ENCODE measurements at places on chromosomes 1 and 21.

DNA sequence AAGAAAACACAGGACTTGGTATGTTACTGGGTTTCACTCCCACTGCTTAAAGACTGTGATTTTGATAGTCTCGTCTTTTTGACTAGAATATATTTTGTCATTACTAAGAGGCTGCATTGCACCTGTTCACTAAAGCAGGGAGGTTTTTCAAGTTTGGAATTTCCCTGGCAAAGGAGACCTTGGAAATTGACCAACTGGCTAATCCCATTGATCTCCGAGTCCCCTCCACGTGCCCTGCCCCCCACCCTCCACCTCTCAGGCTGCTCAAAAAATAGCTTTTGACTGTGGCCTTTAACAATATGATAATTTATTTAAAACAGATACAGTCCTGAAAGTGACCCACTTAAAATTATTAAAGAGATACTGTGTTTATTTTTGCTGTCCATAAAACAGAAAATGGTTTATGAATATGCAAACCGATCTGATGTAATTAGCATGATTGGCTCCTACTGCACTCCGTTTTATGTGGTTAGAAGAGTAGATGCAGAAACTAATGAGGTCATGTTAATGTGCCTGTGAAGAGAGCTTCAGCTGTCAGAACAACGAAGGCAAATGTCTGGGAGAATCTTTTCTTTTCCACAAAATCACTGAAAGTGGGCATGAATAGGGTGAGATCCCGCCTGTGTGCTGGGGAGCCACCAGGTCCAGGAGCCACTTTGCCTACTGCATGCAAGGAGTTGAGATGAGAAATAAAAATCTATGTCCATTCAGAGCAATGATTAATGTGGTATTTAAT is 361.5 kb downstream of the RRAGC start:
- no peak for DNase-seq

- no peak for DNase-seq
Observed at GRCh38 chr1:40973912-40974311, 5.6 kb upstream of the CTPS1 start.

GRCh38 chr1:202682477-202682876 is 27.8 kb downstream of the SYT2 start:
- no peak for DNase-seq

DNA sequence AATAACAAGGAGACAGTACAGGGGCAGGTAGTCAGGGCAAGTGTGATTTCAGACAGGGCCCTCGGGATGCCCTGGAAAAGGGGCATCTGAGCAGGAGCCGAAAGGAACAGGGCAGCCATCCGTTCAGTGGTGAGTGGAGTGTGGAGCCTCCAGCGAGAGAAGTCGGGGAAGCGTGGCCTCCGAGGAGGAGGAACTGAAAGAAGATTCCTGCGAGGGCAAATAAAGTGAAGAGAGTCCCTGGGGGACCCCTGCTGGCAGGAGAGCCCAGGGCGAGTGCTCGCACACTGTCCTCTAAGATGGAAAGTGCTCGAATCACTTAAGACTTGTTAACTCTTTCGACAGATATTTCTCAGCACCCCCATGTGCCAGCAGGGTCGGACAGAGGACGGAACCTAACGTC is 3.5 kb upstream of the UTS2 start:
- DNase-seq, result peak; percentile 3

DNA sequence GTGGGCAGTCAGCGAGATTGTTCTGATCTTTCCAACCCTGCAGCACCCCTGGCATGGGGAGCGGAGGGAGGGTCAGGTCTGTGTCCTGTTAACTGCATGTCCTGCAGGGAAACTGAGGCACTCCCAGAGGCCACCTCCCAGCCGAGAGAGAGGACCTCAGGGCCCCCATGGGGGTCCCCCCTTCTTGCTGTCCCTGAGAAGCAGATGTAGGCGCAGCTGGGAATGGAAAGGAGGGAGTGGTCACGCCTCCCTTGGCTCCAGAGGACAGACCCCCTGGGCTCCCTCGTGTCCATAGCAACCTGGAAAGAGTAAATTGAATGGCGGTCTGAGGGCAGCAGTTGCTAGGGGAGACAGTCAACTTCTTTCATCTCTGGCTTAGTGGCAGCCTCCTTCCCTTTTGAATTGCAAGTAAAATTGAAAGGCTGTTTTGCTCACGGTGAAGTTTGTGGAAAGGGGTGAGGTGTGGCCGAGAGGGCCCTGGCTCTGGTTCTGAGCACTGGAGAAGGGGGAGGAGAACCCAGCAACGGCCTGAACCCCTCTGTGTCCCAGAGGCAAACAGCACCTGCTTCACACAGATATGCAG is 4.9 kb downstream of the CROCC start:
- DNase-seq, result no peak

DNA sequence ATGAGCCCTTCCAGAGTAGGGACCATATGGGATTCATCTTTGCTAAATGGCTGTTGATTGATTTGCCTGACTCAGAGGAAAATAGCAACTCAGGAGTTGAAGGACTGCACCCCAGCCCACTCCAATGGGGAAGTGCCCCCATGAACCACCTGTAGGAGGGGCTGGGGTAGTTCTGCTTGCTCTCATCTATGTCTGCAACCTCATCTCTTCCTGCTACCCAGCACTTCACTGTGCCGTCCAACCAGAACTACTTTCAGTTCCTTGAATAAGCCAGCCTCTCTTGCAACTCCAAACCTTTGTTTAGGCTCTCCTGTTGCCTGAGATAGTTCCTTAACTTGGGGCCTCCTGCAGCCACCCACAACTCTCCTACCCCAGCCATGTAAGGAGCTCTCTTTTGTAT is 26.6 kb downstream of the BEND5 start:
- DNase-seq, result no peak

- no peak for DNase-seq
Observed at GRCh38 chr1:161330346-161330745, 16.2 kb downstream of the SDHC start.

GRCh38 chr1:8223526-8223925 is 94.4 kb upstream of the SLC45A1 start:
- no peak for DNase-seq

GRCh38 chr1:59880735-59881134 is 45.8 kb downstream of the CYP2J2 start:
- DNase-seq, result no peak

DNA sequence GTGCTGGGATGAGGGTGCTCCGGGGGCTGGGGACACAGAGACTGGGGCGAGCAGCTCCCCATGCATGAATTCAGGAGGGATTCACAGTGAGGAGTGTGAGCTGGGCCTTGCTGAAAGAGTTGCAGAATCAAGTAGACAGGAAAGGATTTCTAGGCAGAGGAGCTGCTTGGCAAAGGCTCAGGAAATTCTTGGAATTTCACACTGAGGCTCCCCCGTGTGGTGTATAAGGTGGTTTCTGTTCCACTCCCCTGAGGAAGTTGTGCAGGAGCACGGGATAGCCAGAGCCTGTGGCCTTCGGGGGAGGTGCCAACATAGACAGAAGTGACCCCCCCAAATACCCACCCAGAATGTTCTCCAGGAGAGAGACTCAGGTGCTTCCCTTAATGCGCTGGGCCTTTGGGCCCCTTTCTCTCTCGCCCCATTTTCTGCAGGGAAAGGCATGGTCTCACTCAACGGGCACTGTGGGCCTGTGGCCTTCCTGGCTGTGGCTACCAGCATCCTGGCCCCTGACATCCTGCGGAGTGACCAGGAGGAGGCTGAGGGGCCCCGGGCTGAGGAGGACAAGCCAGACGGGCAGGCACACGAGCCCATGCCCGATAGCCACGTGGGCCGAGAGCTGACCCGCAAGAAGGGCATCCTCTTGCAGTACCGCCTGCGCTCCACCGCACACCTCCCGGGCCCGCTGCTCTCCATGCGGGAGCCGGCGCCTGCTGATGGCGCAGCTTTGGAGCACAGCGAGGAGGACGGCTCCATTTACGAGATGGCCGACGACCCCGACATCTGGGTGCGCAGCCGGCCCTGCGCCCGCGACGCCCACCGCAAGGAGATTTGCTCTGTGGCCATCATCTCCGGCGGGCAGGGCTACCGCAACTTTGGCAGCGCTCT is 58.5 kb upstream of the ACTL8 start:
- DNase-seq, result no peak

DNA sequence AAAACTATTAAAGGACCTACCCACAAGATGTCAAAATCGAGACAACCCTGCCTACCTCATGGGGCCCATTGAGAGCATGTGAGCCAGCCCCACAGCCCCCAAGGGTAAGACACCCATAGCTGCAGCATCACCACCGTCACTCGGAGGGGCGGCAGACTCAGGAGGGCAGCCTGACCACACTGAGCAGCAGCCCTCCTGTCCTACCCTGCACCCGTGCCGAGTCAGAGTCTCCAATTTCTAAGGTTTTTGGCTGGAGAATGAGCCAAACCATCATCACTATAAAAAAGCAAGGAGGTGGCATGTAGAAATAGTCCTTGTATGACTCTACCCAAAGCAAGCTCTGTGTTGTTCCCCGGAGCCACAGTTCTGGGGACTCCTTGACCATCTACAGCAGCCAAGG is 94.7 kb downstream of the SSBP3 start:
- DNase-seq, result no peak

GRCh38 chr1:183884526-183884925 is 79.6 kb downstream of the RGL1 start:
- no peak for DNase-seq

DNA sequence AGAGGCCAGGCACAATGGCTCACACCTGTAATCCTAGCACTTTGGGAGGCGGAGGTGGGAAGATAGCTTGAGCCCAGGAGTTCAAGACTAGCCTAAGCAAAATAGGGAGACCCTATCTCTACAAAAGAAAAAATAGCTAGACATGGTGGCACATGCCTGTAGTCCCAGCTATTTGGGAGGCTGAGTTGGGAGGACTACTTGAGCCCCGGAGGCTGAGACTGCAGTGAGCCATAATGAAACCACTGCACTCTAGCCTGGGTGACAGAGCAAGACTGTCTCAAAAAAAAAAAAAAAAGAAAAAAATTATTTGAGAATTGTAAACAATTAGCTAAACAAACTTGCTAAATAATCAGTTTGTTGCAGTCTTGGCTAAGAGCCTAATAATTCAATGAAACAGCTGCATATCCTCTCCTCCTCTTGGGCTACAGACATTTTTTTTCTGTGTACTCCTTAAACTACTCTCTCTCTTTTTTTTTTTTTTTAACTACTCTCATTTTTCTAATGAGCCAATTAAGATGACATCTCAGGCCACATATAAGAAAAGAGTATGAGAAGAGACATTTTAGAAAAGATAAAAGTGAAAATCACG is 10.5 kb upstream of the DNAJB4 start:
- no peak for DNase-seq

DNA sequence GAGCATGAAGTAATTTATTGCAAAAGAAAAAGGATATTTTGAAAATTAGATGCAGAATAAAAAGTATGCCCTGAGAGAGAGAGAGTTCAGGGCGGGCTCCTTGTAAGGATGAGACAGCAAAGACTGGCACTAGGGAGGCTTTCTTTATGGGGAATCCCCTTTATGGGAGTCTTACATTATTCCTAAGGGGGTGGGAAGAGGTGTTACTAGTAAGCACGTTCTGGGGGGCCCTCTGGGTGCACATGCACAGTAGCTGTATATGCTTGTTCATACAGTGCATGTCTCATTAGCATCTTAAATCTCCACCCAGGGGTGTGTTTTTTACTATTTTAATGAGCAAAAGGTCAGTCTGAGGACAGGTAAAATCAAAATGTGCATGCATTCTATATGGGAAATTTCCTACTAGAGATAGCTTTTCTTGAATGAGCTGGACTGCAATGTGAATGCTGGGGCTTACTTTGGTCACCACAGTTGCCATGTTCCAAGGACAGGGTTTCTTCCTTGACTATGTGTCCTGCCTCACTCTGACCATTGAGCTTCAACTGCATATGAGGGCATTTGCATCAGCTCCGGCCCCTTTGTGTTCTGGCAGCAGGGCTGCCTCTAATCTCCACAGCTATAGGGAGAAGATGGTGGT is 614.1 kb downstream of the NUF2 start:
- DNase-seq, result no peak

DNA sequence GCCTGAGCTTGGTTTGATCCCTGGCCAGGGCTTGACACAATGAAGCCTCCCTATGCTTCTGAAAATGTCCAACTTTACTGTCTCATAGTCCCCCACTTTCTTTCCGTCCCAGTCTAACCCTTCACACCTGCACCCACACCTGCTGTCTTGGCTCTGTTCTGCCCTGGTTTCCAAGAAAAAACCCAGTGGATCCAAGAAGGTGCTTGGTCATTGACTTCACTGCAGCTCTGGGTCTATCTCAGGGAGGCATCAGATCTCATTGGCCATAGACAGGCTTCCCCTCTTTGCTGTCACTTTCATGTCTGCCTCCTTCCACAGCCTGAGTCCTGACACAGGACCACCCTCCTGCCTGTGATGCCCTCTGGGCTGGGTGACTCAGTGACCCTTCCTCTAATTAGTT is 37.8 kb upstream of the ETV3 start:
- no peak for DNase-seq

- no peak for DNase-seq
Observed at GRCh38 chr1:10508511-10508951, 33.8 kb downstream of the PEX14 start.

DNA sequence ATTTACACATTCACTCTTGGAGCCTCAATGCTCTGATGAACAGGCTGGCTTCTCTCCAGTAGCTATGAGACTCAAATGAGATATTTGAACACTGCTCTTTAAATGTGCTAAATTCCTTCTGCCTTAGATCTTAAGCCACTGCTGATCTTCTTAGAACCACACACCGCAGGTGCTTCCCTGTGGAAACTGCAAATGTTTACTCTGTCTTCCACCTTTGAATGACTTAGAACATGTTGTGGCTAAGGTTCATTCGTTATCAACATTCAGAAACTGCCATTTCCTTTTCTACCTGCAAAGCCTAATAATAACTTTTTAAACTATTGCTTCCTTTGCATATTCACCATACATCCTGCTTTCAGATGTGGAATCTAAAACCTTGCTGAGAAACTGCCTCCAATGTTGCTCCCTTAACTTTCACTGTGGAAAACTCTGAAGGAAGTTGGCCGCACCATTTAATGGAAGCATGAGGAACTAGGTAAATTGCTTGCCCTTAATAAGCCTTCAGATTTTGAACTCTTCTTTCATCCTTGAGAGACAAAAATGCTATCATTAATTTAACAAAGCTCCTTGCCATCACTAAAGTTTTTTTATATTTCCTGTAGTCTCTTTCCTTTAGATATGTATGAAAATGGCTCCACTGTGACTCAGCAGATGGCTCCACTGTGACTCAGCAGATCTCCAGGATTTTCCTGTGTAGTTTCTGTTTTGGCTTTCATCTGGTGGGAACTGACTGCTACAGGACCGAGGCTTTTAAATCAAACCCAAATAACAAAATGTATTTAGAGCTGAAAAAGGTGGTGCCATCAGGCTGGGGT is 143.8 kb downstream of the TNFSF18 start:
- DNase-seq, result peak; percentile 44

DNA sequence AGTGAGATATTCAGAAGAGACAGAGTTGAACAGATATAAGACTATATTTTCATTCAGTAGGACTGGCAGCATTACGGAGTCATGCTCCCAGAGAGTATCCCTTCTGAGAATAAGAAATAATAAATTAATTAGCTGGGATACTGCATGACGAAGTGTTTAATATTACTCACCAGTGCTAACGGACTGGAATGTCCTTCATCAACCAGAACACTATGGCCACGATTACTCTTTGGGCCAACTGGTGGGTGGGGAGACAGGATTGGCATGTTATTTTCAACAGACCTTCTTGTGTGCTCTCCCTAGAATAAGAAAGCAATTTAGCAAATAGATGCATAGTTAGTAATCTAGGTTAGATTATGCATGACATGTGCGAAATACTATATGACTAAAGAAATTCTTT is 32.4 kb downstream of the ERICH3 start:
- DNase-seq, result no peak

GRCh38 chr1:26164861-26165842 is 3.6 kb downstream of the C1orf232 start:
- no peak for DNase-seq

- no peak for DNase-seq
Observed at GRCh38 chr1:21623410-21623961, 45.7 kb downstream of the RAP1GAP start.

- DNase-seq, result no peak
Observed at GRCh38 chr21:44994695-44995342, 55.0 kb downstream of the SLX9 start.
